ENCODE measurements at places on chromosomes 4 and X.
A peak's percentile ranks its signal among the peaks of the same experiment; 100 is the strongest.

DNA sequence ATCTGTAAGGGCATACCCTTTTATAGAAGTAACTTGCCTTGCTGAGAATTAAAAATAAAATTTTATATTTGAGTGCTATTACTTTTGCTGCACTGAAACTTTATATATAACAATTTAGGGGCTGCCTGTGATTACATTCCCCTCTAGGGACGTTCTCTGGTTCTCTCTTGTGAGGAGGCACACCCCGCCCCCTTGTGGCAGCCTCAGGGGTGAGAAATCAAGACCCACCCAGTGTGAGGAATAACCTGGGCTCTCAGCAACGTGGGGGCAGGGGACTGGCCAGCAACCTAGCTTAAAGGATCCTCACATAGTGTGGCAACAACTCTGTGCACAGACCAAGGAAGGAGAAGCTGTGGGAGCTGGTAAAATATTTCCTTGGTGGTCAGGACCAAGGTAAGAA is 43.7 kb downstream of the MAGEA9 start:
- peak; percentile 59 for DNase-seq

- DNase-seq = no peak
Measured at GRCh38 chr4:37383579-37384229, 139.2 kb downstream of the NWD2 start.

GRCh38 chr4:54445866-54446265 is 211.9 kb upstream of the KIT start:
- DNase-seq = no peak

DNA sequence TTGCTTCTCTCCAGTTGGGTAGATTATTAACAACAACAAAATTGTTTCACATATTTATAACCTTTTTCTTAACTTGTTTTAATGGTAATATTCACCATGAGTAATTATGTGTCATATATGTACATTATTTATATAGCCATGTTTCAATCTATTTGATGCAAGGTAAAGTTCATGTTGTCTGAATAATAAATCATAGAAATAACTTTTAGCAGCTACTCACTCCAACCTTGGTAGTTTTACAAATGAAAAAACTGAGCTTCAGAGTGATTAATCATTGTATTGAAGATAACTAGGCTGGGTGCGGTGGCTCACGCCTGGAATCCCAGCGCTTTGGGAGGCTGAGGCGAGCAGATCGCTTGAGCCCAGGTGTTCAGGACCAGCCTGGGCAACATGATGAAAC is 46.0 kb downstream of the TMA16 start:
- no peak for DNase-seq

- no peak for DNase-seq
Measured at GRCh38 chr4:137961051-137961438, 281.1 kb downstream of the SLC7A11 start.

GRCh38 chr4:99029852-99030251 is 34.3 kb downstream of the METAP1 start:
- DNase-seq = no peak

GRCh38 chr4:121794505-121795188 is 6.5 kb upstream of the EXOSC9 start:
- DNase-seq = no peak

DNA sequence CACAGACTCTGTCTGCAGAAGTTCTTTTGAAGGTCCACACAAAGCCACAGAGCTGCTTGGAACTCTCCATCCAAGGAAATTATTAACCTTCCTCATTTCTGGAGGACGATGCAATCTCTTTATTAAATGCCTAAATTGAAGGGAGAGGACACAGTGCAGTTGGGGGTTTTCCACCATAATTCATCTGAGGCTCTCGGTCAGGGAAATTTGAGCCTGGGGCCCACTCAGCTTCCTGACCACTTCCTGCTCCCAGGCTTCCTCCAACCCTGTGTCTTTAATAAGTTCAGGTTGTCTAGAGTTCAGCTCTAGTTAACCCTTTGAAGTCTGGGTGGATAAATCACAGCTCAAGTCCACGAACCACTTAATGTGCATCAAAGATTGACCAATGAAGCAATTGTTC is 58.5 kb downstream of the PRPS1 start:
- DNase-seq = no peak

GRCh38 chrX:129723511-129723910 is 15.3 kb upstream of the XPNPEP2 start:
- DNase-seq = no peak

DNA sequence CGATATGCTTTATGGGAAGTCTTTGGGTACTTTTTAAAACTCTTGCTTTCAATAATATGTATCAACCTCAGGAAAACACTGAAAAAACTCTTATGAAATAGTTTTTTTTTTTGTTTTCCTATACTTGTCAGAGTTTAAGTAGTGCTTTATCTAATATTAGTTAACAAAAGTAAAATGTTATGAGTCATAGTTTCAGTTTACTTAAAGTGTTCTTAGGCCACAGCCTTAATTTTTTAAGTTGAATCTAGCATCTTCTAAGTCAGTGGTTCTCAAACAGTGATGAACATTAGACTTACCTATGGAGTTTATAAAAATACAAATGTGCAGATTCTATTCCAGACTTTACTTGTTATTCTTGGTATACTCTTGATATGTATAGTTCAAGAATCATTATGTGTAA is 26.3 kb upstream of the ADGRL3 start:
- no peak for DNase-seq

GRCh38 chr4:8308856-8309771 is 39.6 kb downstream of the HTRA3 start:
- DNase-seq = no peak

GRCh38 chr4:34362654-34363053 is 1881.7 kb downstream of the ARAP2 start:
- DNase-seq = no peak

- no peak for DNase-seq
Measured at GRCh38 chrX:48196745-48197201, at the start of gene SSX5. Gene SSX5, minus strand, starts transcription at chrX:48196795. Its CDS starts 1,437 bp downstream, at chrX:48195358.

- no peak for DNase-seq
Measured at GRCh38 chr4:161581262-161582230, 582.3 kb downstream of the FSTL5 start.

GRCh38 chr4:74682567-74683359 is 111.6 kb downstream of the BTC start:
- no peak for DNase-seq

- no peak for DNase-seq
Measured at GRCh38 chrX:118183606-118184005, 67.0 kb upstream of the KLHL13 start.

DNA sequence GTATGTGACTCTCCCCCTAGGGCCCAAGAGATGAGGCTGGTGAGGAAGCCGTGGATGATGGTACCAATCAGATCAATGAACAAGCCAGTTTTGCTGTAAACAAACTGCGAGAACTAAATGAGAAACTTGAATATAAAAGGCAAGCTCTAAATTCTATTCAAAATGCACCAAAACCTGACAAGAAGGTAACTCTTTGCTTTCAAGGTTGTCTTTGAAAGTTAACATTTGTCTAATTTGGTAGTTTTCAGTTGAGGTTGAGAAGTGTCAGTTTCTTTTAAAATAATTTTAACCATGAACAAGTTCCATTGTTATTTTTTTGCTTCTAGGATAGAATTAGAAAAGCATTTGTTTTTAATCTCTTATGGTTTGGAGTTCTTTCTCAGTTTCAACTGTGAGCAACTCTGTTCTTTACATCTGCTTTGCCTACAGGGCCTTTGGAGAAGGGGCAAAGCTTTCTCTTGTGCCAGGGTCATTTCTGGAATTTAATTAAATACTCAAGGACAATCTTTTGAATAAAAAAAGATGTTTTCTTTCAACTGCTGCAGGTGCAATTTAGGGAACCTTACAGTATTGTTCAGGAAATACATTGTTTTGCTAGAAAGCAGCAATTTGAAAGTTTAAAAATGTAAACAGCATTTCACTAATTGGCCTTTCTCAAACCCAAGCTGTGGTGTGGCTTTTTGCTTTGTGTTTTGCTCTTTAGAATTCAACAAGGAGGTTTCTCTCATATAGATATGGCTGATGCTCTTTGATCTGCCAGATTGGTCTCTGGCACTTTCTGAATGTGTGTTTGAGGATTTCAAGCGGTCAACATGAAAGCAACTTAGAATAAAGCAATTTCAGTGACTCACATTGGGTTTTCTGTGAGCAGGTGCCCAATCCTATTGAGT is 62.9 kb downstream of the LRP2BP start:
- no peak for DNase-seq

DNA sequence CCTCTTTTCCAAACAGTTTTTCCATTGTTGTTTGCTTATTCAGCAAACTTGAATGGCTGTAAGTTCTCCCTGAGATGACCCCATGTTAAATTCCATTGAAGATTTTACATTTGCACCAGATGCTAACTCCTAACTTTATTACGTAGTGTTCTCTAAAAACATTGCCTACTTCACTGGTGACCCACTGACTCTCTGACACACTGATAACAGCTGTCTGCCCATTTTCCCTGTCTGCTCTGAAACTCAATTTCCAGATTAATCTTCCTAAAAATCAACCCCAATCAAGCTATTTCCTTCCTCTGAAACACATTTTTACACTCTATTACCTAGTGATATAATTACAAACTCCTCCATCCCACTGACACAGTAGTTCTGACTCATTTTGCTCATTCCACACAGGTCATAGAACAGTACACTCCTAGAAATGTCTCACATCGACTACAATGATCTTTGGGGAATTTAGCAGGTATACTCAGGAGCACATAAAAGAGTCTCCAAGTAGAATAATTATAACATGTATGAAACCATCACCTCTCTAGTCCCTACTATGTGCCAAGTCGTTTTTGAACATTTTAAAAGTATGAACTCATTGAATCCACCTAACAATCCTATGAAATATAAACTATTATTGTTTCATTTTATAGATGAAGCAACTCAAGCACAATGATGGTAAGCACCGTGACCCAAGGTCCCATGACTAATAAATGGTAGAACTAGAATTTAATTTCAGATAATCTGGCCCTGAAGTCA is 210.9 kb downstream of the SLIT2 start:
- DNase-seq = no peak

DNA sequence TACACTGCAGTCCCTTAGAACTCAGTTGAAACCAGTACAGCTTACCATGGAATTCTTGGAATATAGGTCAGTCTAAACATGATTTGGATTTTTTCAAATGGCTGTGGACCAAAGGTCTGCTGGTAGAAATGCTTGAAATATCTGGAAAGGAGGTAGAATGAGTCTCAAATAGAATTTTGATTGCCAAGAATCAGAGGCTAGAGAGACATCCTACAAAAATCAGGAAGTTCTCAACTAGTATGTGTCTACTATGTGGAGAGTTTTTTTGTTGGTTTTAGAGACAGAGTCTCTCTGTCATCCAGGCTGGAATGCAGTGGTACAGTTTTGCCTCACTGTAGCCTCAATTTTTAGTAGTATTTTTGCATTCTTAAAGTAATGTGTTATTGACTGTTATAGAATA is 53.6 kb downstream of the PAQR3 start:
- DNase-seq = no peak

- no peak for DNase-seq
Measured at GRCh38 chr4:35525192-35525978, 718.9 kb downstream of the ARAP2 start.

GRCh38 chr4:477686-478085 is 21.3 kb downstream of the ZNF721 start:
- no peak for DNase-seq

- no peak for DNase-seq
Measured at GRCh38 chr4:123421227-123421936, 24.8 kb downstream of the SPRY1 start.

DNA sequence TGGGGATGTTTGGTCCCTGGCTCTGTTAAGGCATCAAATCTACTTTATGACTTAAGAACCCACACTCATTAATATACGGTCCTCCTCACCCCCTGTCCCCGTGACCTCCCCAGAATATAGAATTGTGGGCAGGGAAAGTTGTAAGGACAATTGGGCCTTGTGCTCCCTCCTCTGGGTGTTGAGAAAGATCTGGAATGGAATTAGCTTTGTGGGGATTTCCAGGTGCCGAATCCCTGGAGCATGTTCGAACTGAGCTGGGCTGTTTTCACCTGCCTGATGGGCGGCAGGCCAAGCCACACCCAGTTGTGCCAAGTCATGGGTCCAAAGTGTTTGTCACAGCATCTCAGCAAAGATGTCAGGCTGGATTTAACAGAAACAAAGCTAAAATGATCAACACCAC is 349.3 kb upstream of the KLF3 start:
- no peak for DNase-seq

DNA sequence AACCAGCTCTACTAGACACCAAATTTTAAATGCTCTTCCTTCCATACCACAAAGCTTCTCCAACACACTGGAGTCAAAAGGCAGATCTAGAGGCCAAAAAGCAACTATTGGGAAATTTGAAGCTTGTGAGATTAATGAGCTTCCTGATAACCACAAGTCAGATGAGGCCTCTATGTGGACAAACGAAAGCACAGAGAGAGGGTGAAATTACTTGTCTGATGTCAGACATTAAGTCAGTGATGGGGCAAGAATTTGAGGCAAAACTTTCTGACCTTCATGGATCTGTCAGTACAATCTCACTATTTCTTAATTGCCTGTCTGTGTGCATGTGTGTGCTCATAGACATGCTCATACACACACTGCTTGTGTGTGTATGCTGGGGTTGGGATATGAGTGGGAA is 103.6 kb downstream of the GUCY2F start:
- DNase-seq = no peak

DNA sequence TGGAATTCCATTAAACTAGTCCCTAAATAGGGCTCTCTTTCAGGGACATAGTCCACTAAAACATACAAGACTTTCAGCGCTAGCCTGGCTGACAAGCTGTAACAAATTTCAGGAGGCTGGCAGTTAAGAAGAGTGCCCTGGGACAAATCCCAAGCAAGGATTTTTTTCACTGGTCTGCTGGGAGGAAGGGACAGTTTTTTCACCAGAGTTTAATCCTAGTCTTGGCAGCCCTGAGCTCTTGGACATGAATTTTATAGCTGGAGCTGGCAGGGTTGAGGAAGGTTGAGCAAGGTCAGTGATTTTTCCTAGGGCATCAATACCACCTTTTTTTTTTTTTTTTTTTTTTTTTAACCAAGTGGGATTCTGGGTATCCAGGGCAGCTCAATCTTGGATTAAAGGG is 184.4 kb downstream of the SH2D1A start:
- DNase-seq = no peak

- DNase-seq = no peak
Measured at GRCh38 chr4:95426455-95426854, 122.3 kb downstream of the UNC5C start.

GRCh38 chrX:141142946-141143345 is 34.0 kb downstream of the LDOC1 start:
- DNase-seq = no peak

GRCh38 chr4:138963412-138963811 is 52.2 kb upstream of the NOCT start:
- DNase-seq = no peak

DNA sequence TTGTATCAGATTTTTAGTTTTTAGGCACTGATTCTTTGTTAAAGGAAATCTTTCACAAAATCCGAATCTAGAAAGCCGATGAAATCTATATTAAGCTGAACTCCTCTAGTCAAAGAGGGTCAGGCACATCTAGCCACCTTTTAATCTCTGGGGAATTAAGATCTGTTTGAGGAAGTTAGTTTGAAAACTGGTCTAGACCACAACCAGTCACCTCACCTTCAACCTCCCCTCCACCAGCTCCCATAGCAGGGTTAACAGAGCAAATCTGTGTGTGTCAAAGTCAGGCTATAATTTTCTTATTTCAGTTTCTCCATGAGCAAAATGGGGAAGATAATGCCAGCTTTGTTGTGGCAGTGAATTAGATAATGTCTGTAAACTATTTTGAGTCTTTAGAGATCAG is 110.0 kb upstream of the IGFBP7 start:
- DNase-seq = no peak
